ENCODE measurements at places on chromosomes 1 and 21.

DNA sequence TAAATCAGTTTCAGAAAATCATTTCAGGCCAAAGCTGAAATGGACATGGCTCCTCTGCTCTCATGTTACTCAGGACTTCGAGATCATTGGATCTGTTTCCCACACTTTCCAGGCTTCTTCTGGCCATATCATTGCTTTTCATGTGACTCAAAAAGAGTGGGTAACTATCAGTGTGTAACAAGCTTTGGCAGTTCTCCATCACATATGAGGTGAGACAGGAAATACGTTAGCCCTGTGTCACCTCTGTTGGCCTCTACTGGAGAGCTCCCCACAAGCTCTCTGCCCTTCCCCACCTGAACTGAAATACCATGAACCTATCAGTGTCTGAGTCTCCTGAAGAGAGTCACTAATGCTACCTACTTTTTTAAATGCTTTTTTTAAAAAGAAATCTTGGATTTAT lies 128.2 kb downstream of the LBR start:
- no peak for DNase-seq

- DNase-seq = no peak
Observed at GRCh38 chr1:53134961-53135734, 7.3 kb downstream of the SLC1A7 start.

- no peak for DNase-seq
Observed at GRCh38 chr1:91546301-91546581, 45.6 kb downstream of the CDC7 start.

- no peak for DNase-seq
Observed at GRCh38 chr21:17779496-17779895, 39.7 kb downstream of the C21orf91 start.

- no peak for DNase-seq
Observed at GRCh38 chr21:46498335-46499050, 39.8 kb downstream of the DIP2A start.

GRCh38 chr1:243563732-243564131 lies 286.3 kb downstream of the AKT3 start:
- DNase-seq = no peak

DNA sequence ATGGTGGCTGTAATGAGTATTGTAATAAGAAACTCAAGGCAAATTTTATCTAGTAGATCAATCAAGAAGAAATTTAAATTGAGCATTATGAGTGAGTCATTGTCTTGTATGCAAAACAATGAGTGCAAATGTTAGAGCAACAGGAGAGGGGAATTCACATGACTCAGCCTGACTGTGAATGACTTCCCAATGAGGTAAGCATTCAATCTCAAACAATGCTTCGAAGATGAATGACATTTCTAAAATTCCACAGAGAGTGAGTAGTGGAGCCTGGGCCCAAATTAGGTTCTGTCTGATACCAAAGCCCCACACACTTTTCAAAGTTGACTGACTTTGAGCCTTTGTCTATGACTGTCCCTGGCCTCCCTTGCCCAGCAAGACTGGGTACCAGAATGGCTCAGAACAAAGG lies 738.0 kb downstream of the PTPRU start:
- DNase-seq = peak; percentile 22

GRCh38 chr1:57982852-57983251 lies 559.0 kb upstream of the DAB1 start:
- DNase-seq = no peak

GRCh38 chr1:87972811-87973210 lies 644.1 kb downstream of the LMO4 start:
- DNase-seq = no peak

GRCh38 chr1:31576743-31577455 lies 584 bp downstream of the TINAGL1 start:
- no peak for DNase-seq

DNA sequence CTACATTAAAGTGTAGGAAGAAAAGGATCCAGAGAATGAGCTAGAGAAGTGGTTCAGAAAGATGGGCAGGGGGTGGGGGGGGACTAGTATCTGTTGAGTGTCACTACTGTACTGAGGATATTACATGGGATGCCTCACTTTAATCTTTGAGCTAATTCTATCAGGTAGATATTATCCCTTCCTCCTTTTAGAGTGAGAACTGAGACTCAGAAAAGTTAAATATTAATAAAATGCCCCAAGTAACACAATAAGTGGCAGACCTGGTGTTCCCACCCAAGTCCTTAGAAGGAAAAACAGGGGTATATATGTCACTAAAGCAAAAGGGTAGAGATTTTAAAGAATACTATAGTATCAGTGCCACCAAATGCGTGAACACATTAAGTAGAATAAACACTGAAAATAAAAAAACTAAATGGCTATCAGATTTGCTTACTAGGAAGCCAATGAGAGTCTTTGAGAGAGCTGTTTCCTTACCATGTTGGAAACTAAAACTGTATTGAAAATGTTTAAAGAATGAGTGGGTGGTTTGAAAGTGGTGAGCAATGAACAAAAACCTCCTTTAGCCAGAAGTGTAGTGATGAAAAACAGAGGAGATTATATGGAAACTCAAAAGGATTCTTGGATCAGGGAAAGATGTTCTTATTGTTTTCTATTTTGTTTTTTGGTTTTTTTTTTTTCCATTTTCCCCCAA lies 230.8 kb downstream of the BARHL2 start:
- no peak for DNase-seq

DNA sequence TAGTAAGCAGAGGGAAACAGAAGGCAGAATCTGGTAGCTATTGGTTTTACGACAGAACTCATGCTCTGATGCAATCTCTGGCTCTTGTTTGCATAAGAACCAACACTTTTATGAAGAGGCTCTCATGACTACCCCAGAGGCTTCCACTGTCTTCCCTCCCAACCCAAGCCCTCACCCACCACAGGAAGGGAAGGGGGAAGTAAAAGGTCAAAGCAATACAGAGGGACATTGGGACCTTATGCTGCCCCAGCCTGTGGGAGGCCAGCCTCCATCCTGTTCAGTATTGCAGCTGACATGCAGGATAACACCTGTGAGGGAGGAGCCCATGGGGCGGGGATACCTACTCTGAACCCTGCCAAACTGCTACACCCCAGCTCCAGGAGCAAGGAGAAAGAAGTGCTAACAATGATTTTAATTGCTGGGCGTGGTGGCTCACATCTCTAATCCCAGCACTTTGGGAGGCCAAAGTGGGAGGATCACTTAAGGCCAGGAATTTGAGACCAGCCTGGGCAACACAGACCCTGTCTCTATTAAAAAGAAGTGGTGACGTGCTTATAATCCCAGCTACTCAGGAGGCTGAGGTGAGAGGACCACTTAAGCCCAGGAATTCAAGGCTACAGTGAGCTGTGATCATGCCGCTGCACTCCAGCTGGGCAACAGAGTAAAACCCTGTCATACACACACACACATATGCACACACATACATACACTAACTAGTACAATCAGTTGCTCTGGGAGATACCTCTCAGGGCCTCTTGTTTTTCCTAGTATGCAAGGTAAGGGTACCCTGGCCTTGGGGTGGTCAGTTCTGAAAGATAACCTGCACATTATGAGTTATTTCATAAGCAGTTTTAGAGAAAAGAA lies 9.5 kb downstream of the MR1 start:
- no peak for DNase-seq

- no peak for DNase-seq
Observed at GRCh38 chr21:45011911-45012661, 62.3 kb upstream of the ADARB1 start.
